ENCODE measurements at places on chromosomes 7 and 10.

DNA sequence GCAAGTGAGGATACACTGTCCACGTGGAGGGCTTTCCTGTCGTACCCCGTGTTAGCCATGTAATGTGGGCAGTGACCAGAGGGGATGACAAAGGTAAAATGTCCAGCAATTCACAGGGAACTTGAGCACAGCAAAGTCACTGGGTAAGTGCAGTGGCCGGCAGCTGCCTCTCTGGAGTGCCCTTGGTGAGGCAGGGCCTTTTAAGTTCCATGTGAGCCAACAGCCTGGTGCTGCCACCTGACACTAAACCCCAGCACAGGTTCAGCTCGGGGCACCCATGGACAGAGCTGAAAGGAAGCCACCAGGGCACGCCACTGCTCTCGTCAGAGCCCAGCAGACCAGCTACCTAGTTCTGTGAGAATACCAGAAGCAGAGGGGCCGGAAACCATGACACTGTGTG, 168.3 kb downstream of the PRKAG2 start:
- no peak for ATAC-seq

GRCh38 chr10:25071227-25071626, 54.8 kb downstream of the THNSL1 start:
- ATAC-seq, result no peak

- no peak for ATAC-seq
Measured at GRCh38 chr10:116565534-116565933, 19.8 kb downstream of the PNLIP start.

DNA sequence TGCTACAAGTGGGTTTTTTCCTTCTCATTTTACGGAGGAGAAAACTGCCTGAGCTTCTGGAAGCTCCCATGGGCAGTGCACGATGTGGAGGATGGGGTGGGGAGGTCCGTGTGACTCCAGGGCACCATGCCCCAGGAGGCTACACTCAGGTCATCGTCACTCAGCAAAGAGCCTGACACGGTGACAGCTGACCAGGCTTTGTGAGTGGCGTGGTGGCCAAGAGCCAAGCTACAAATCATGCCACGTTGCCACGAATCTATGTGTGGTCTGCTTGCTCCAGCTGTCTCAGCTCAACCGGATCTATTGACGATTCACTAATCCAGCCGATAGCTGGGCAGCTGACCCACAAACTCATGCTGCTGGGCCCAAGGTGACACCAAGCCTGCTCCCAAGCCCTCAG, 27.6 kb upstream of the C10orf71 start:
- ATAC-seq, result no peak

DNA sequence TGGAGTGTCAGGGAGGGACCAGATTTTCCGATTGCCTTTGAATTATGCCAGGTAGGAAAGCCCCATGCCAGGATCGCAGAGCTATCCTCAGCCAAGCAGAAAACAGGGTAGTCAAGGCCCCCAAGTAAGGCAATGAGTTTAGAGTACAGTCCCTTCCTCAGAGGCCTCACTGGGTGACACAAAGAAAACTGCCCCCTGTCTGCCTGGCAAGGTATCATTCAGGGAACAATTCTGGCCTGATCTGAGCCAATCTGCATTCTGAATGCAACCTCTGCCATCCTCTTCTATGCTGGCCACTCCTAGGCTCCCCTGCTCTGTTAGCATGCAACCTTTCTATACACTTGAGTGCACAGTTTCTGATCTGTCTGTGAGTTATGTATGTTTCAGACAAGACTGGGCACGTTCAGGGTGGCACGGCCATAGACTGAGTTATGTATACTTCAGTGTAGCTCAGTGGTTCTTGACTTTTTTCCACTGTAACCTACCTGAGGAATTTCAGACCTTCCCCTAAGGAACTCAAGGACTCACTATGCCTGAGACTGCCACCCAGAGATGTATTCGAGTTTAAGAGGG, 336.8 kb downstream of the PLXNA4 start:
- peak; percentile 75 for ATAC-seq

DNA sequence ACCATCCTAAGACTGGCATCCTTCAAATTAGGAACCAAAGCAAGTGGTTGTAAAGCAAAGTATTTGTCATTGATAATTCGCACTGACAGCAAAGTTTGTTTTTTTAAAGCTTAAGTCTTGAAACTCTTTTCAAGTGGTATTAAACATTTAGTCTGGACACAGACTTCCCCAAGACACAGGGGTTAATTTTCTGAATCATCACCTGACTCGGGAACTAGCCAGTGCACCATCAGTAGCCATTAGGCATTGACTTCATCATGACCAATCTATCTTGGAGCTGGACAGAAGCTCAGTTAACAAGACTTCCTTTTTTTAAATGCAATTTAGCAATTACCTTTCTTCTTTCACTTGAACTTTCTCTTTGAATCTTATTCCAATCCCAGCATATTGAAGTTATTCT, 210.6 kb downstream of the ZNF365 start:
- ATAC-seq, result no peak

- ATAC-seq, result no peak
Measured at GRCh38 chr10:22537810-22538209, 176.6 kb downstream of the PIP4K2A start.

GRCh38 chr10:129728246-129728820, 235.7 kb downstream of the EBF3 start:
- ATAC-seq, result peak; percentile 10

- ATAC-seq, result peak; percentile 83
Measured at GRCh38 chr7:101936611-101937231, 119.3 kb downstream of the CUX1 start.

- no peak for ATAC-seq
Measured at GRCh38 chr7:1325246-1325645, 92.6 kb downstream of the UNCX start.

- peak; percentile 64 for ATAC-seq
Measured at GRCh38 chr7:77565917-77566316, 28.8 kb downstream of the PTPN12 start.

DNA sequence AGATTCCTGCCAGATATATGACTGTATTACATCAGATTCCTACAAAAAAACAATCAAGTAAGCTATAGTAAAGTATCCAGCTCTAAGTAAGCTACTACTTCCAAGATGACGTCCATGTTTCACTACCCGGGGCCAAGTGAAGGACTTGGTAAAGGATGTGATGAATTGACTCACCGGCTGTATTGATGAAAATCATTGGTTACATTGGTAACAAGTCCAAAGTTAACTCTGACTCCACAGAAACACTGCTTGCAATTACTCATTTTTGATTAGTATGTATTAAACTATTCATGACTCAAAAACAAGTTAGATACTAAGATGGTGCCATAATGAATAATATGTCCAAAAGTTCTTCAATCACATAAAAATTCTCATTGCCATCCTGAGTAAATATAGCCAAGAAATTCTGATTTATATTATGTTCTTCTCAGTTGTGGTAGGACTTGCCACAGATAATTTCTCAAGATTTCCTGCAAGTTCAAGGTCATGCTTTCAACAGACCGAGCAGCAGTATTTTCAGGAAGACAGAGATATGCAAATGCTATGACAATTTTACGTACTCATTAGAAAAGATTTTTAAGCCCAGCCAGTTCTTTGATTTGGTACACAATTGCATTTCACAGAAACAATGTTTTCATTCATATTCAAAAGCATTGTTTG, 12.6 kb upstream of the DNAJC1 start:
- no peak for ATAC-seq

DNA sequence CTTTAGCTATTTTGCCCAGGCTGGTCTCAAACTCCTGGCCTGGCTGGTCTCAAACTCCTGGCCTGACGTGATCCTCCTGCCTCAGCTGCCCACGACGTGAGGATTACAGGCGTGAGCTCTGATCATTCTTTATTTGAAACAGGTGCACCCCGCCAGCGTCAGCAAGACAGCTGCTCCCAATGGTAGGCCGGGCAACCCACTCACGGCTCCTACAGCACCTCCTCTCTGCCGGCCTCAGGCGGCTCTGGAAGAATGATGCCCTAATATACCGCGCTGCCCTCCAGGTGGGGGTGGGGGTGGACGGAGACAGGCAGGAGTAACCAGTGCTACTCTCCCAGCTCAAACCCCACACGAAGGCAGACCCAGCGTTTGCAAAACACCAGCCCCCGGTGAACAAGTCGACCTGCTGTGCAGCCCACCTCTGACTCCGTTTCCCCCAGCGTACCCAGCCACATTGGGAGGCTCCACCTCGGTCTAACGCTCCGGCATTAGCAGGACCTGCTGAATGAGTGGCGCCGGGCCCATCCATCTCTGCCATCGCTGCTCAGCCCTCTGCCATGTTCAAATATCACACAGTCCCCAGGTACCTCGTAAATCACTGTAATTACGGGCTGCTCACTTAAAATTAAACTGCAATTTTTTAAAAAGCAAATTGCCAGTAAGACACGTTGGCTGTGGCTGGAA, 148.6 kb downstream of the ELFN1 start:
- ATAC-seq, result no peak

DNA sequence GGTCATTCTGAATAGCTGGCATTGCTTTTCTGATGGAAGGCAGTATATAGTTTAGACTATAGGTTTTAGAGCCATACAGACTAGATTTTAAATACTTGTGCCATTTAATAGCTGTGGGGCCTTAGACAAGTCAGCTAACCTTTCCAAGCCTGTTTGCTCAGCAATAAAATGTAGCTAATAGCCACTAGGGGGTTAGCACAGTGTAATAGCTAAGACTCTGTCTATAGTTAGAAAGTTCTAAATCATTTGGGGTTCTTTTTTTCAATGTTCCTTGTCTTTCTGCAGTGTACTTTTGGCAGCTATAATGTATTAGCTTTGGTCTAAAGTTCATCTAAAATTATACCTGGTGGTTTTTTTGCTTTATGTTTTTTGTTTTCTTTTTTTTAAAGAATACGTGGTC, 7.5 kb upstream of the KIFBP start:
- ATAC-seq, result no peak

DNA sequence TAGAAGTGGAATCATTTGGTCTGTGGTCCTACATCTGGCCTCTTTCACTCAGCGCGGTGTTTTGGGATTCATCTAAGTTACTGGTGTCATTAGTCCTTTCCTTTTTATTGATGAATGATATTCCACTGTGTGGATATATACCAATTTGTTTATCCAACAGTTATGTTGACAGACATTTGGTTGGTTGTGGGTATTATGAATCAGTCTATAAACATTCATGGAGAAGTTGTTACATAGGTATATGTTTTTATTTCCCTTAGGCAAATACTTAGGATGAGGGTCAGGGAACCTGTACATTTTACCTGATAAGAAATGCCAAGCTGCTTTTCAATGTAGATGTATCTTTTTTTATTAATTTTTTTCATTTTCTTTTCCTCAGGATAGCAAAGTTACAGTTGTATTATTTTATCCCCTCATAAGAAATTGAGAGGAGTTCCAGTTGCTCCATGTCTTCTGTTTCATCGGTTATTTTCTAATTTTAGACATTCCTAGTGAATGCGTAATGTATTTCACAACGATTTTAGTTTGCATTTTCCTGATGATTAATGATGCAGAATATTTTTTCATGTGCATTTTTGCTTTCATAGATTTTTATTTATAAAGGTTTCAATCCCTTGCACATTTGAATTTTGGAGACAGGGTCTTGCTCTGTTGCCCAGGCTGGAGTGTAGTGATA, 203.8 kb upstream of the SH2B2 start:
- ATAC-seq, result no peak

DNA sequence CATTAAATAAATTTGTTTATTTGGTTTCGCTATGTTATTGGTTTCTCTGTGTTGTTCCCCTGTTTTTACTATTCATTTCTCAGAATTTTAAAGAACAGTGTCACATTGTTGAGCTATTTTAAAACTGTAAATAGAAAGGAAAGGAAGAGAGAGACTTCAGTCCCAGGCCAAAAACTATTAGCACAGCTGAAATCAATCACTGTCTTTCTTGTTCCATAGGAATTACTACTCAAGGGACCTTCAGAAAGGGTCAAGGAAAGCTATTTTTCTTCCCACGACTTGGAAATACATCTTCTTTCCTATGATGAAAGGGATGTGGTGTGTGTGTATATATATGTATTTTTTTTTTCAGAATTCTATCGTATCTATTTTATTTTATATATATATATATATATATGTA, 29.0 kb upstream of the GNAT3 start:
- no peak for ATAC-seq

- ATAC-seq, result no peak
Measured at GRCh38 chr7:88324699-88325098, 18.0 kb upstream of the STEAP4 start.

GRCh38 chr7:129208667-129209066, 16.2 kb upstream of the AHCYL2 start:
- ATAC-seq, result no peak

DNA sequence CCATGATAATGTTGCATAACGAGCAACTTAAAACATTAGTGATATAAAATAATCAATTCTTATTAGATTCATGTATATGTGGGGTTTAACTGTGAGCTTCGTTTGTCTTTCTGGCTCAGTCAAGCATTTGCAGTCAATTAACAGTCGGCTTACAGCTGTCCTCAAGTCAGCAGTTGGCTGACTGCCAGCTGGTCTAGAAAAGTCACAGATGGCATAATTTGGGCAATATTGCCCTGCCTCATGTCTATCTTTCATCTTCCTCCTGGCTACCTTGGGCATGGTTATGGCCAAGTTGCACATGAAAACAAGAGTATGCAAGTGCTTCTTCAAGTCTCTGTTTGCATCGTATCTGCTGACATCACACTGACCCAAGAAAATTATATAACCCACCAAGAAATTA, 186.1 kb upstream of the ZWINT start:
- no peak for ATAC-seq

GRCh38 chr10:20885678-20886077, 11.4 kb downstream of the NEBL start:
- peak; percentile 98 for ATAC-seq

DNA sequence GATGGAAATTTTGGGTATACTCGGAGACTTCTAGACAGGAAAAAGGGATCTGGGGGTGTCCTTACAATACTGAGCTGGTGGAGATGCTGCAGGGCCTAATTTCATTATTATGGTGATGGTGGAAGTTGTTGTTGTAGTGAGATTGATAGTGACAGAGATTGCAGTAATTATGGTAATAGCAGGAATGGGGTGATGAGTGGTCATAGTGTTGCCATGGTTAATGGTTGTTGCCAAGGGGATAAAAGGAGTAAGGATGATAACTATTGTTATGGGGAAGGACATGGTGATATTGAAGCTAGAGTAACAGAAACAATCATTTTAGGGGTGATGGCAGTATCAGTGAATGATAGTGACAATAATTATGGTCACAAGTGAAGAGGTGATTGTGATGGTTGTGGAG, 27.1 kb upstream of the LBX1 start:
- ATAC-seq, result no peak

- no peak for ATAC-seq
Measured at GRCh38 chr10:18368273-18368672, 228.0 kb downstream of the CACNB2 start.

- no peak for ATAC-seq
Measured at GRCh38 chr7:112112822-112113255, 93.4 kb downstream of the DOCK4 start.
